ENCODE measurements at places on chromosomes 4 and X.

DNA sequence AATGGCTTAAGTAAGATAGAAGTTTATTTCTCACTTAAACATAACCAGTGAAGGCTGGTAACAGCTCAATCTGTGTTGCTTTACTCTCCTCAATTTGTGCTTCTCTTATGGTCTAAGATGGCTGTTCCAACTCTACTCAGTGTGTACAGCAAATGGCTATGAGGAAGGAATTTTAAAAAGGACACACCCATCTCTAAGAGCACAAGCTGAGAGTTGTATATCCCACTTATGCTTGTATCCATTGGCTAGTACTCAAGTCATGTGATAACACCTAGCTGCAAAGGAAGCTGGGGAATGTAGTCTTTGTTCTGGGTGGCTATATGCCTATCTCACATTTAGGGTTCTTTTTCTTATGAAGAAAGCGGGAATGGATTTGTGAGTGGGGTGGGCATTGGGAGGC lies 63.3 kb downstream of the GPAT3 start:
- DNase-seq: no peak

GRCh38 chr4:42609051-42609450 lies 47.9 kb downstream of the ATP8A1 start:
- DNase-seq: no peak

DNA sequence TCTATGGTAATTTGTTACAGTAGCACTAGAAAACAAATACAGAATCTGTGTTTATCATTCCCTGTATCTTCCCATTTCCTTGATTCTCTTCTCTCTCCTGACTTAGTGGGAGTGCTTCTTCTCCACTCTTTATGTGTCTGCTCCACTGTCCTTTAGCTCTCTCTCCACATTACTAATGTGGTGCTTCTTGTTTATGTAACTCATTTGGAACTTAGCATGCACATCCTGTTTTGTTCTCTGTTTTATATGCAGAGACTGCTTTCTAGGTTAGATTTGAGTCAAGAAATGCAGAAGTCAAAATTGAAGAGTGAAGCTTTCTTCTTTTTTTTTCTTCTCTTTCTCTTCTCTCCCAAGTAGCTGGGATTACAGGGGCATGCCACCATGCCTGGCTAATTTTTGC lies 25.9 kb downstream of the ADH1A start:
- no peak for DNase-seq

DNA sequence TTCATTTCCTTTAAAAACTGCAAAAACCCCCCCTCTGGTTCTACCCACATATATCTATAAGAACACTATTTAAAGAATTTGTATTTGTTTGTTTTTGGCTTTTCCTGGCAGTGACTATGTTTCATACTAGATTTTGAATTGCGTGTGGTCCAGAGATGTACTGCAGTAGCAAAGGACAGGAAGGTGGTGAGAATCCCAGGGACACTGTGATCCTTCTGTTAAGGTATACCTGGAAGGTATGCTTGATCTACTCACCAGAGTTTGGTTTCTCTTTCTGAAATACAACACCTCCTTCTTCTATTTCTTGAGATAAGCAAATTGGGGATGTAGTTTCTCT lies 129.6 kb upstream of the RASGEF1B start:
- DNase-seq: no peak

- no peak for DNase-seq
Measured at GRCh38 chr4:22410645-22411247, 105.1 kb downstream of the ADGRA3 start.

DNA sequence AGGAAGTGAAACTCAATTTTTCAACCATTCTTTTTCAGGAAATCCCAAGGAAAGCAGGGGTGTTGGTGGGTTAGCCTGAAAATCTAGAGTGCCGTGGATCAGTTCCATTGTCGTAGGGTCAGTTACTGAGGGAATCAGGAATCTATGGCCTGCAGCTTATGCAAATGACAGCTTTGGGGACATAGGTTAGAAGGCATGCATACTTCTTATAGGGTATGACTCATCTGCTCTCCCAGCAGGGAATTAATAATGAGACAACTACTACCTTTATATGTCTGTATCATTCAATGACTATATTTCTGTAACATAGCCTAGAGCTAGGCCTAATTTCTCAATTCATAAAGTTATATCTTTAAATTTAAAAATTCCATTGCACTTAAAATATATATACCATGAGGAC lies 36.6 kb downstream of the ZNF41 start:
- no peak for DNase-seq

DNA sequence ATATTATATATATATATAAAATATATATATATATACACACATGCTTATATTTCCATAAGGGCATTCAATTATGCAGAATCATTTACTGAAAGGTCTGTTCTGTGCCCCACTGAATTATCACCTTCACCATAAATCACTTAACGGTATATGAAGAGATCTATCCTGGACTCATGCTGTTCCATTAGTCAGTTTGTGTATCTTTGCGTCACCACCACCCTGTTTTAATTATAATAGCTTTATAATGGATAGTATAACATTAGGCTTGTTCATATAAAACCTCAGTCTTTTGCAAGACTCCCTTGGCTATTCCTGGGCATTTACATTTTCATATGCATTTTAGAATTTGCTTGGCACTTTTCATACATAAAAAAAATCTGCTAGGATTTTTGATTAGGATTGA lies 19.1 kb downstream of the WDR17 start:
- no peak for DNase-seq

- DNase-seq: no peak
Measured at GRCh38 chrX:115058276-115058675, 40.9 kb upstream of the IL13RA2 start.

- no peak for DNase-seq
Measured at GRCh38 chrX:11137543-11138139, 26.5 kb downstream of the HCCS start.

DNA sequence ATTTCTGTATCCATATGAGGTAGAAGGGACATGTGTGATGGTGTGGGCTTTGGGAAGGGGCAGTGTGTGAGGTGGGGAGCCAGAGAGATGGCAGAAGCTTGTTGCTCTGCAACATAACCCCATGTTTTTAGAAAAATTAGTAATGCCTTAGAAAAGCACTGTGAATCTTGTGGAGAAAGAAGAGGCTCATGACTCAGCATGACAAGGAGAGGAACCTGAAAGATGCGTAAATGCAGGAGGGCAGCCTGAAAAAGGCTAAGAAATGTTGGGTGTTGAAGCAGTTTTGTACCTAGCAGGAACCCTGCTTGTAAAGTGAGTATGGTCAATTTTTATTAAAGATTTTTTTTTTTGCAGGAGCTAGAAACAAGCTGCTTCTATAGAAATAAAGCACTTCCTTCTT lies 59.8 kb downstream of the ARSJ start:
- no peak for DNase-seq

DNA sequence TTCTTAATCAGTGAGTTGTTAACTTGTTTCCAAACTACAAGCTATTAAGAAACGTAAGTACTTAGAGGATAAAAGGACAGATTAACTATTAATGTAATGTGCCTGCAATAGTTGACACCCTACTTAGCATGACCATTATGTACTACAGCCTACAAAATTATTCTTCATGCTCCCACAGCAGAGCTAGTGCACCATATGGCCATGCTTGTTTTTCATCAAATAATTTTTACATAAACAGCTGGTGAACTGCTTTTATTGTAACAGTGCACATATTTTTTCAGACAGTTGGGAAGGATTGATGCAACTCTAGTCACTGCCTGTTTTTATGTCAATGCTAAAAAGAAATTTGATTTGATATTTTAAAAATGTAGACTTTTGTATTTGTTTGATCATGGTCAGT lies 10.2 kb upstream of the MAGEB10 start:
- no peak for DNase-seq

DNA sequence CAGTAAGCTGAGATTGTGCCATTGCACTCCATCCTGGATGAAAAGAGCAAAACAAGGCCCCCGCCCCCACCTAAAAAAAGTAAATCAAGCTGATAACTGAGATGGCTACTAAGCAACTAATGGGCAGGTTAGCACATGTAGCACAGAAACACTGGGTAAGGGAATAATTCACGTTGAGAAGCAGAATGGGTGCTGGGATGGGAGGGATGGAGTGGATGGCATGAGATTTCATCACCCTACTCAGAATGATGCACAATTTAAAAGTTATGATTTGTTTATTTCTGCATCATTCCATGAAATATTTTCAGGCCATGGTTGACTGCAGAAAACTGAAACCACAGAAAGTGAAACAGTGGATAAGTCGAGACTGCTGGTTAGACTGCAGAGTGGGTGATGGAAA lies 224.0 kb downstream of the ARAP2 start:
- DNase-seq: no peak

DNA sequence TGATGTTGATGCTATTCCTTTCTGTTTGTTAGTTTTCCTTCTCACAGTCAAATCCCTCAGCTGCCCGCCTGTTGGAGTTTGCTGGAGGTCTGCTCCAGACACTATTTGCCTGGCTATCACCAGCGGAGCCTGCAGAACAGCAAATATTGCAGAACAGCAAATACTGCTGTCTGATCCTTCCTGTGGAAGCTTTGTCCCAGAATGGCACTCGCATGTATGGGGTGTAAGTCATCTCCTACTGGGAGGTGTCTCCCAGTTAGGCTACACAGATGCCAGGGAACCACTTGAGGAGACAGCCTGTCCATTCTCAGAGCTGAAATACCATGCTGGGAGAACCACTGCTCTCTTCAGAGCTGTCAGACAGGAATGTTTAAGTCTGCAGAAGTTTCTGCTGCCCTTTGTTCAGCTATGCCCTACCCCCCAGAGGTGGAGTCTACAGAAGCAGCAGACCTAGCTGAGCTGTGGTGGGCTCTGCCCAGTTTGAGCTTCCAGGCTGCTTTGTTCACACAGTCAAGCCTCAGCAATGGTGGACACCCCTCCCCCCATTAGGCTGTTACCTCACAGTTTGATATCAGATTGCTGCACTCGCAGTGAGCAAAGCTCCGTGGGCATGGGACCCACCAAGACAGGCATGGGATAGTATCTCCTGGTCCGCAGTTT lies 74.9 kb downstream of the SPIN3 start:
- no peak for DNase-seq

GRCh38 chrX:41137589-41137988 lies 52.3 kb downstream of the USP9X start:
- DNase-seq: no peak

DNA sequence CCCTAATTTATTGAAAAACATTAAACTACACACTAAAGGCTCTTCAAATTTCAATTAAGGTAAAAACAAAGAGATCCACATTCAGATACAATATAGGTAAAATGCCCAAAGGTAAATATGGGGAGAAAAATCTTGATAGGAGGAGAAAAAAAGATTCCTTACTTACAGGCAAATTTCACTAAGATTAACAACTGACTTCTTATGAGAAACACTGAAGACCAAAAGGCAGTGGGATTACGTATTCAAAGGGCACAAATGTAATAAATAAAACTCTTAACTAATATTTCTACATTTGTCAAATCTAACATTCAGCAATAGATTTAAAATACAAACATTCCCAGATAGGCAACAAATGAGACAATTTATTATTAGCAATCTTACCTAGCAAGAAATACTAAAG lies 829.3 kb downstream of the SH3BGRL start:
- DNase-seq: no peak

DNA sequence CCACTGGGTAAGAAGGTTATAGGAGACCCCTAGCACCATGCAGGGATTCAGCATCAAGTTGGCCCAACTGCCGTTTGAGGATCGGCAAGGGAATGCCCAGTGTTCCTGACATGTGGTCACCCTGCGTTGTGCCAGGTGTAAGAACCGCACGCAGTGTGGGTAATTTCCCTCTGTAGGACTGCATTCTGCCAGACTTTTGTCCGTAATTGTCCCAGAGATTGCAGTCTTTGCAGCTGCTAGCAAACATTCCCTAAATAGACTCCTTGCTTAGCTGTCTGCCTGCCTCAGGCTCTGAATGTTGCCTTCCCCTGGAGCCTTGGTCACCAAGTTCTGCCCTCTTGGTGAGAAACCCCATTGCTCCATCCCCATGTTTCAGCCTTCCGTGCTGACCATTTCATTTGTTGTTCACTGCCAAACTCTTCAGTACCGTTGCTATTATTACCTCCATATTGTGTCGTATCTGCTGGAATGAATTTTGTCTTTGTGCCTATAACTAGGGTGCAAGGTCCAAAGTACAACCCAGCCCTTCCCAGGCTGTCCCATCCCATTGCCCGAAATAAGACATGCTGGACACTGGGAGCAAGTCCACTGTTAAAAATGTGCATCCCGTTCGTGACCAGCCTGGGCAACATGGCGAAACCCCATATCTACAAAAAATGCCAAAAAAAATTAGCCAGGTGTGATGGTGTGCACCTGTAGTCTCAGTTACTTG lies 53.8 kb upstream of the USP9X start:
- DNase-seq: no peak

GRCh38 chr4:119663160-119663788 lies 34.7 kb upstream of the PDE5A start:
- DNase-seq: no peak

- DNase-seq: peak; percentile 37
Measured at GRCh38 chr4:52869196-52869595, 7.1 kb downstream of the RASL11B start.

- DNase-seq: no peak
Measured at GRCh38 chr4:77126809-77127208, 30.2 kb upstream of the CCNG2 start.

DNA sequence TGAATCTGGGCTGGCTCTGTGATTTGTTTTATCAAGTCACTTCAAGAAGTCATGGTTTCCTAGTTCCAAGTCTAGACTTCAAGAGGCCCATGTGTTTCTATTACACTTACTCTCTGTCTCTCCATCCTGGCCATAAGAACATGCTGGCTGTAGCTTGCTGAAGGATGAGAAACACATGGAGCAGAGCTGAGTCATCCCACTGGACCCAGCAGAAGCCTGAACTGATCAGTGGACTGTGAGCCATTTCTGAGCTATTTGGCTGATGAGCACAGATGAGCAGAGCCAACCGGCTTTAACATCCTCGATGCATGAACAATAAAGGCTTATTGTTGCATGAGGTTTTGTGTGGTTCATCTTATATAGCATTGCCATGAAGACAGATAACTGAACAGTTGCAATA lies 290.6 kb upstream of the BOD1L1 start:
- DNase-seq: no peak

DNA sequence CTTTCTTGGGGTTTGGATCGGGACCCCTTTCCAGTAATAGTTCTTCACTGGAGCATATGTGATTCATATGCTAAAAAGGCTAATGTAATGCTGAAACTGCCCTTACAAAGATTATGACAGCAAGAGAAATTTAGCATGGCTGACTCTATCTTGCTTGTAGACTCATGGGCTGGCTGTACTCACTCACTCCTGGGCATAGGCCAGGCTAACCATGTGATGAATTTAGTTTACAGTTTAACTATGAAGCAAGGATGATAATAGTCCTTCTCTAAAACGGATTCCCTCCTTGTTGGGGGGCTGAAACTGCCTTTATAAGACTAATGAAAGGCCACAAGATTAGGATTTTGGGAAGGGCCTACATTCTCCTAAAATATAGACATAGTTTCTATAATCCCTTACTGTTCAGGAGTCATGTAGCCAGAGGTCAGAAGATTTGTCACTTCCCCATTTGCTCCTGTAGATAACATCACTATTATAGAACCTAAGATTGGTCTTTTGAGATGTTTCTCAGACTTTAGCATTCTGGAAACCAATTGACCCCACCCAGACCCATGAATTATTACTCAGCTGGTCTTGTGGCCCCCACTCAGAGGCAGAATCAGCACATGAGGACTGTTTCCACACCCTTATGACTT lies 20.8 kb upstream of the CEP135 start:
- no peak for DNase-seq
